ENCODE measurements at places on chromosomes 16 and 17.

GRCh38 chr16:3759736-3760135 is 42.4 kb upstream of the TRAP1 start:
- DNase-seq: no peak

GRCh38 chr17:33674685-33675084 is 381.6 kb upstream of the ASIC2 start:
- no peak for DNase-seq

DNA sequence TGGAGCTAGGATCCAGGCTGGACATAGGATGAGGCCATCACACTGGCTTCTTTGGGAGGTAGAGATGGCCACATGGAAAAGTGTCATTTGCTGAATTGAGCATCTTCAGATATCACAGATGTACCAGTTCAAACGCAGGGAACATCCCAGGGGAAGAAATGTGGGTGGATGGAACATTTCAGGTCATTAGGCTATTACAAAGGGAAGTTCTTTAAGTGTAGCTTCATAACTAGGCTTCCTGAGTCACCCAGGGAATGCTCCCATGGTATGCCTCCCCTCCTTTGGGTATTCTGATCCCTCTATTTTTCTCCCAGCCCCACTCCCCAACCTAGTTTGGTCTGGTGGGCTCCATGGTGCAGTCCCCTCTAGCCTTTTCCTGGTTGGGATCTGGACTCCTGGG is 69.8 kb upstream of the IRX3 start:
- no peak for DNase-seq

- no peak for DNase-seq
These were observed 57.7 kb upstream of the SLC25A19 start for GRCh38 chr17:75346906-75347305.

- no peak for DNase-seq
These were observed 16.2 kb downstream of the SLC43A2 start for GRCh38 chr17:1612400-1612799.

DNA sequence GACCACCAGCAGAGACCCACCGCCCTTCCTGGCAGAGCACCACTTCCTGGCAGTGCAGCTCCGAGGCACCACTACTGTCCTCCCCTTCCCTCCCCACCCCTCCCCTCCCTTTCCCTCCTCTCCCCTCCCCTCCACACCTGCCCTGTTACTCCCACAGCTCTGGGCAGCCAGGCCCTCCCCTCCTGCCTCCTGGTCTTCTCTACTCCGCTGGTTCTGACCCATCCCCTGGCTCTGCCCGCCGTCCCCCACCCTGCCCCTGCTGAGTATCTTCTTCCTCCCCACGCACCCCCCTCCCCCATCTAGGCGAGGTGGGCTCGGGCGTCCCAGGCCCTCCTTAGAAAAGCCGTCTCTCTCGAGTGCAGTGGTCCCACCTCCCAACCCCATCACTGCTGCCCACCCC is 77.7 kb downstream of the AMFR start:
- no peak for DNase-seq

- no peak for DNase-seq
These were observed 87.9 kb upstream of the TOB1 start for GRCh38 chr17:50953831-50954601.

GRCh38 chr17:64074704-64075426 is 54.4 kb upstream of the ICAM2 start:
- DNase-seq: no peak

GRCh38 chr17:48791128-48792032 is 25.6 kb downstream of the TTLL6 start:
- no peak for DNase-seq

DNA sequence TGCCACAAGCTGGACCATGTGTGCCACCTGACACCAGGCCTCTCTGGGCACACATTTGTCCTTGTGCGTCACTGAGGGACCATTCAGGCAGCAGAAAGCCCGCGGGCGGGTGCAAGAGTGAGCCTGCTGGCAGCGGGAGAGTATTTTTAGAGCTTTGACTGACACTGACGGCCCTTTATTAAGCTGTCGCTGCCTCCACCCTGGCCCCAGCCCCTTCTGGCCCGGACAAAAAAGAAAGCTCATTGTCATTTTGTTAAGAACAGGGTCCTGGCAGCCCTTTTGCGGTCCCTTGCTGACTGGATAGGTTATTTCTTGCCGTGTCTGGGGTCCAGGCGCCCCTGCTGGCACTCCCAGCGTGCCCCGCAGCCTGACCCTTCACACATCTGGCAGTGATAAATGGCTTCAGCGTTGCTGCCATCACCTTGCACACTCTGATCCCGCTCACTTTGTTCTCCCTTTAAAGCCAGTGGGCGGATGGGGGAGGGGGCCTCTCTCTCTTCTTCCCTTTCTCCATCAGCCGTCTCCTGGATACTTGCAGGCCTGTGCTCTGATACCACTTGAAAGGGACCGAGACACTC is 78.4 kb upstream of the NKD1 start:
- no peak for DNase-seq

GRCh38 chr17:67245694-67246402 is 852 bp upstream of the HELZ start:
- DNase-seq: peak; percentile 33

- DNase-seq: no peak
These were observed 3.5 kb upstream of the NAGS start for GRCh38 chr17:44000871-44001460.

All from activated CD4-positive, alpha-beta T cell treated with anti-CD3 and anti-CD28 coated beads, Interleukin-2, amount 50 U/mL, for 4 hours (primary cell).